Stimulated activated CD8-positive, alpha-beta memory T cell treated with anti-CD3 and anti-CD28 coated beads, Interleukin-2, amount 100 ng/mL, for 1 hour (primary cell): ENCODE measurements at places on chromosomes 3 and 15.

- DNase-seq: no peak
These were observed 194.5 kb upstream of the HES1 start for GRCh38 chr3:193941486-193941885.

DNA sequence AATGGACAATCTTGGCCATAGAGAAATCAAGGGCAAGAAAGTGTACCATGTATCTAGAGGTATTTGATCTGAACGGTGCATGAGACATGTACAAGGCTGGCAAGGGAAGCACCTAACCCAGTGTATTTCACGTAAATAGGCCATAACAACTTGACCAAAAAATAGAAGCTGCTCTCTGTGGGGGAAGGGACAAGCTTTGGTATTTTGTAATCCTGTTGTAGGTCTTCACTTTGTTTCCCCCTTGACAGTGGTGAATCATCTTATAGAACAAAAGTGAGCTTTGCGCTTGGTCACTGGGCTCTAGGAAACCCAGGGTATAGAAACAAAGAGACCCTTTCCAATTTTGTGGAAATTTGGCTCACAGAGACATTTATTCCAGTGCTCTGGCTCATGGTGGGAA is 21.0 kb downstream of the LARS2 start:
- DNase-seq: no peak

GRCh38 chr15:52252781-52253180 is 42.8 kb downstream of the MYO5C start:
- no peak for DNase-seq

DNA sequence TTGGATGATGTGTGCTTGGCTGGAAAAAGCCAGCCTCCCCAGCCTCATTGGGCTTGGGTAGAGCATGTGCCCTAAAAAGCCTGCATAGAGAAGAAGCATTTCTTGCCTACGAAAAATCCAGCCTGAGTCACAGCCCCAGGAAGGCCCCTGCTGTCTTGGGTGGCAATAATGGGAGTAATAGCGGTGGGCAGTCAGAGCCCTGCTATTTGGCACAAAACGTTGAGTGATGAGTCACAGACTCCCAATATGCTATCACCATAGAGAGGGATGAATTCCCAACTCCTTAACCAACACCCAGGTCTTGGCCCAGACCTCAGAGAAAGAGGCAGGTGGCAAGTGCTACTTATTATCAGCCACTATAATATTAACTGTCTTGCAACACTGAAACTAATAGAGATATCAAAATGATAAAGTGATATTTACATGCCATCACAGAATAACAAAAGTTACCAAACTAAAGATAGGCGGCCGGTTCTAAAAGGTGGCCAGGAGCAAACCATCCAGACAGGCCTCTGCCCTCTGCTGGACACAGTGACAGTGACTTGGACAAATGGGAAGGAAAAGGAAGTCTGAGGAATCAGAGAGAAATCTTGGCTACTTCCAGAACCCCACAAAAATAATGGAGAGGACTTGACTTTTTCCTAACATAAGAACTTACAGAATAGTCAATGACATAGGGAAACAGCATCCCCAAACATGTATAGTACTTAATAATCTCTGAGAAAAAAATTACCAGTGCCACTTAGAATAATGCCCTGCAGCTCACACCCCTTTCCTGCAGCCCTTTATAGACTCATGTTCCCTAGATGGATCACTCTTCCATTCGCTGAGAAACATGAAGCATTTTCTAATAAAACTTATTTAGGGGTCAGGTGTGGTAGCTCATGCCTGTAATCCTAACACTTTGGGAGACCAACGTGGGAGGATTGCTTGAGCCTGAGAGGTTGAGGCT is 51.9 kb upstream of the MUC13 start:
- no peak for DNase-seq
